Islet precursor cell (in vitro differentiated cells): ENCODE measurements at places on chromosomes 16 and 17.

DNA sequence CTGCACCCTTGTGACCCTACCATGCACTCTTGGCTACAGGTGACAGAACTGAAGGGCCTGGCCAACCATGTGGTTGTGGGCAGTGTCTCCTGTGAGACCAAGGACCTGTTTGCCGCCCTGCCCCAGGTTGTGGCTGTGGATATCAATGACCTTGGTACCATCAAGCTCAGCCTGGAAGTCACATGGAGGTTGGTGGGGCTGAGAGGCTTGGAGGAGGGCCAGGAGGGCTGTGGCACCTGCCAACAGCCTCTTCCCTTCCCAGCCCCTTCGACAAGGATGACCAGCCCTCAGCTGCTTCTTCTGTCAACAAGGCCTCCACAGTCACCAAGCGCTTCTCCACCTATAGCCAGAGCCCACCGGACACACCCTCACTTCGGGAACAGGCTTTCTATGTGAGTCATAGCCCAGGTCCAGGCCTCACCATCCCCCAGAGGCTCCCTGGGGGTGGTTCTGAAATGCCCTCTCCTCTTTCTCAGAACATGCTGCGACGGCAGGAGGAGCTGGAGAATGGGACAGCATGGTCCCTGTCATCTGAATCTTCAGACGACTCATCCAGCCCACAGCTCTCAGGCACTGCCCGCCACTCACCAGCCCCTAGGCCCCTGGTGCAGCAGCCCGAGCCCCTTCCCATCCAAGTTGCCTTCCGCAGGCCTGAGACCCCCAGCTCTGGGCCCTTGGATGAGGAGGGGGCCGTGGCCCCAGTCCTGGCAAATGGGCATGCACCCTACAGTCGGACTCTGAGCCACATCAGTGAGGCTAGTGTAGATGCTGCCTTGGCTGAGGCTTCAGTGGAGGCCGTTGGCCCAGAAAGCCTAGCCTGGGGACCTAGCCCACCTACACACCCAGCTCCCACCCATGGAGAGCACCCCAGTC, 13.0 kb downstream of the RIPOR1 start:
- peak; percentile 74 for DNase-seq

- DNase-seq = peak; percentile 88
Measured at GRCh38 chr17:78923660-78924453, 1.3 kb downstream of the TIMP2 start.

DNA sequence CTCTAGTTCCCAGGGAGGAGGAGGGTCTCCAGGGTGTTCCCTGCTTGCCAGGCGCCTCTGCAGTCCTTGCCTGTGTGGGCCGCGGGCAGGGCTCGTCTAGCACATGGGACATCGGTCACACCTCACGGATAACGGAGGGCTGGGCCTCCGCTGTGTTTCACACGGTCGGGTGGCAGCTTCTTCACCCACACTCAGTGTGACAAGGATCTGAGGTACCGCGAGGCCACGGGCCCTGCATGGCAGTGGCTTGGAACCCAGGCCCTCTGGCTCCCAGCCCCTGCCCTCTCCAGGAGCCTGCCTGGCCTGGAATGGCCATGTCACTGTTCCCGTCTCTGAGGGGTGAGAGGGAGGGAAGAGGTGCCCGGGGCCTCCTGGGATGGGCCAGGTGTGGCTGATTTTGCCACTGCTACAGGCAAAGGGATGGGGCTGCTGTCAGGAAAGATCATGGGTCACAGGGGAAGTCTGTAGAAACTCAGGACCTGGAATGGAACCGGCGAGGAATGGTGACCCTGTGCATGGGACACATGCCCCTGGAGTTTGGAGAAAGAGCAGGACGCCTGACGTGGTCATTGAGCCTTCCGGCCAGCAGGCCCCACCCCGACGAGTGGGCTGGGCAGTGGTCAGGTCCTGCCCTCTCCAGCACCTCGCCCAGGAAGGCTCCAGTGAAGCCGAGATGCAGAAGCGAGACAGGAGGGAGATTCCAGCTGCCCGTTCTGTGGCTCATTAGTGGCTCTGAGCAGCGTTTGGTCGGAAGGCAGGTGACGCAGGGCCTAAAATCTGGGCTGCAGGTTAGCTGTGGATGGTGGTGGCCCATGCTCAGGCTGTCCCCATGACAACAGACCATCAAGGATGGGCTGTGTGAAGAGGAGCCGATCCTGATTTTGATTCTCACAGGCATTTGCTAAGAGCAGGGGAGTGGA, 76.5 kb upstream of the GSE1 start:
- no peak for DNase-seq

DNA sequence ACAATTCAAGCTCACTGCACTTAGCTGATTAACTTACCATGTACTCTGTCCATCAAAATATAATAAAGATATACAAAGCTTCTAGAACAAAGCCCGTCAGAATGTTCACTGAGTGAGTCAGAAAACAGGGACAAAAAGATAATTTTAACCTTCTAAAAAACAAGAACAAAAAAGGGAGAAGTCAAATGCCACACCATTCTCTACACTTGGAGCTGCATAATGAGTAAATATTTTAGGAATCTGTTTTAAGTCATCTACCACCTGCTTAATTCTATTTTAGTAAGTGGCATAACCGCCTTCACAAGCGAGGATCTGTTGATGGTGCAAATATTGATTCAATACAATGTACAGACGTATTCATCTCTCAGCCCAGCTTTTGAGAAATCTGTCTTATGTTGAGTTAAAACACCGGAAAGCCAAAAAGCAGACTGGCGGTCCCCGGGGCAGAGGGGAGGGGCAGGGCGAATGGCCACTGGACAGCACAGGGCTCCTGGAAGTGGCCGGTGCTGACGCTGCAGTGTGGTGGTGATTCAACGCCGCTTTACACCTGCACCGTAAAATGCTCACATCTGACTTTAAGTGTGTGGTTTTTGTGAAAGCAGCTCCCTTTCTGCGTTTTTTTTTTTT, 20.1 kb downstream of the RAB40B start:
- no peak for DNase-seq

- DNase-seq = no peak
Measured at GRCh38 chr17:39946551-39947330, 16.1 kb upstream of the GSDMA start.

- peak; percentile 75 for DNase-seq
Measured at GRCh38 chr17:50063561-50064252, 7.8 kb downstream of the ITGA3 start.

DNA sequence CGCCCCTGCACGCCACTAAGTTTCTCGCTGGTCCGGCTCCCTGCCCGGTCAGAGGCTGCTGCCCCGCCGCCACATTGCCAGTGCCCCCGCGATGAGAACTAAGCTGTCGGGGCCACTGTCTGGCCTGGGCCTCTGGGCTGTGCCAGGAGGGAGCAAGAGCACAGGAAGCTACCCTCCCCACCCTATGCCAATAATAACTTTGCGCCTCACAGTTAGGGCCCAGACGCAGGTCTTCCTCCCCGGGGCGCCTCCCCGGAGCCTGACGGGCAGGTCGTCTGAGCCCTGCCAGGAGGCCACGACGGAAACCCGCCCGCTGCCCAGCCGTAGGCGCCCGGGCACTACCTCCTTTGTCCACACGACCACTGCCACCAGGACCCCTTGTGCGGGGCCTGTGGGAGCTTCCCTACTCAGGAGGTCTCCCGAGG, 1.5 kb downstream of the ZFPM1 start:
- DNase-seq = no peak

GRCh38 chr16:86033016-86033474, 134.1 kb downstream of the IRF8 start:
- peak; percentile 52 for DNase-seq
